Nephron progenitor cell (in vitro differentiated cells): ENCODE measurements at places on chromosomes 4 and X.

GRCh38 chrX:103756736-103757135, 19.9 kb upstream of the PLP1 start:
- no peak for DNase-seq

GRCh38 chr4:93303440-93303839, 525.1 kb upstream of the ATOH1 start:
- no peak for DNase-seq

DNA sequence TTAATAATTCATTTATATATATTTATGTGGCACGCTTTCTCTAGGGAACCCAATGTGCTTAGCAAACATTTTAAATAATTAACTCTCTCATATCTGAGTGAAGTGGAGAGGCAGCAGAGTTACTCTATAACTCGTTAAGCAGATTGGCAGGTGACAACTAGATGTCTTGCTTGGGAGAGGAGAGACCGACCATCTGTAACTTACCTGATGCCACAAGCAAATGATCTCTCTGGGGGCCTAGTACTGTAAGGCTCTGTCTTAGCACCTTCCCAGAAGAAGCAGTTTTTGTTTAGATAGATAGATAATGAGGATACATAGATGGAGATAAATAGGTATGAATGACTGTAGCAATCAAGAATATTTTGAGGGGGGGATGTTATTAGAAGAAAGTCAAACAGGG, 11.9 kb upstream of the SEL1L3 start:
- DNase-seq = no peak

DNA sequence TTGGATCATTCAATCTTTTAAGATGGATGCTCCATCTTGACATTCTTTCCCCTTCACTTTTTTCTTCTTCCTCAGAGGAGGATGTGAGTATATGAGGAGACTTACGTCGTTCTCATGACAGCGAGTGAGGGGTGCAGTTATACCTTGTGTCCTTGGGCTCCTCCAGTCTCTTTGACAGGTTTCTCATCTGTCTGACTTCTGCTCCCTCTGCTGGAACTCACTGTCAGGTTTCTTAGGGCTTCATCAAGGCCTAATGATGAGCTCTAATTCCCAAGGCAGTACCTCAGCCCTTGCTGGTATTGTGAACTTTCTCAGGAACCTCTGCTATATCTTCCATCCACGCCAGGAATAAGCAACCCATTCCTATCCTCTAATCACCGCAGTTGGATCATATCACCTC, 237.8 kb upstream of the ADGRL3 start:
- no peak for DNase-seq

- no peak for DNase-seq
Observed at GRCh38 chrX:16754019-16754418, 32.2 kb upstream of the TXLNG start.

GRCh38 chrX:26146024-26146423, 7.9 kb downstream of the MAGEB18 start:
- no peak for DNase-seq

DNA sequence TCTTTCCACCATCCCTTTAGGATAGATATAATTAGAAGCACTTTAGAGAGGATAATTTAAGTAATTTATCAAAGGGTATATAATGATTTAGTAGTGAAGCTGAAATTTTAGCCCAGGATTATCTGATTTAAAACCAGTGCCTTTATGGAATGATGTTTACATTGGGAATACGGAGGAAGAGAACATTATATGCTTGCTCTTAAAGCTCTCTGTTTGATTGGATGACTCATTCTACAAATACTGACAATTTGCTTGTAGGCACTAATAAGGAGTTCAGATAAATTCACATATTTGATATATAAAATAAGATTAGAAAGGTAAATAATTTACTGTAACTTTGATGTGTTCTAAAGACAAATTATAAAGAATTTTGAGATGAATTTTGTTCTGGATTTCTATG, 84.7 kb downstream of the SH3BGRL start:
- DNase-seq = no peak

GRCh38 chr4:159238631-159239030, 135.8 kb downstream of the RAPGEF2 start:
- DNase-seq = no peak

DNA sequence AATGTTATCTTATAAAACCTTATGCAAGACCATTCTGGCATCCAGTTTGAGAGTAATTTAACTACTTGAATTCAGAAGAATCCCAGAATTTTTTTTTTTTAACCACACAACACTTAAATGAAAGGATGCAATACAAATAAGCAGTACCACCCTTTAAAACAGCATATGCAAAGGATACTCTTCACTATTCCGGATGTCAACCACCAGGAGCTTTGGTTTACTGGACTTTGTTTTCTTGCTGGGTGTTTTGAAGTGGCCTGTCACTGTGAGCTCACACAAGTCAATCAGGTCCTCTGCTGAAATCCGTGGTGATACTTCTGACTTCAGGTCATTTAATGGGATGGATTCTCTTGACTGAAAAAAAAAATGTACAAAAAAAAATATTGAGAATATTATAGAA, 200.0 kb downstream of the TBCK start:
- no peak for DNase-seq

- no peak for DNase-seq
Observed at GRCh38 chr4:18042754-18043153, 21.2 kb upstream of the LCORL start.

DNA sequence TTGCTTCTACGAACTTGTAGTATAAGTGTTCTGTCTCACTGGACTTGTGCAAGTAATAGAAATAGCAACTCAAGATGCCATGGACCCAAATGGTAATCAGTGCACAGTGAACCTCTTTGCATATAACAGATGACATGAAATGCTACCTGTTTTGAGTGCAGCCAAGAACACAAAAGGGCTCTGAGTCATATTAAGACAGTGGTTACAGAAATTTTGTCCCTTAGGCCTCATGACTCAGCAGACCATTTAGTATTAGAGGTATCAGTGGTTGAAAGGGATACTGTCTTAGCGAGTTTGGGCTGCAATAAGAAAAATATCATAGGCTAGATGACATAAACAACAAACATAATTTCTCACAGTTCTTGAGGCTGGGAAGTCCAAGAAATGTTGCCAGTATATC, 502.9 kb upstream of the PCDH10 start:
- no peak for DNase-seq
